Activated naive CD4-positive, alpha-beta T cell treated with anti-CD3 and anti-CD28 coated beads, Interleukin-2, amount 50 U/mL, for 72 hours (primary cell): ENCODE measurements at places on chromosomes 13 and 19. TPM values are rescaled to one million over a fixed set of nuclear protein-coding genes. Genes with fewer than 3 reads are reported as not detected.

Gene IGFL2
- not detected for total RNA-seq

DNA sequence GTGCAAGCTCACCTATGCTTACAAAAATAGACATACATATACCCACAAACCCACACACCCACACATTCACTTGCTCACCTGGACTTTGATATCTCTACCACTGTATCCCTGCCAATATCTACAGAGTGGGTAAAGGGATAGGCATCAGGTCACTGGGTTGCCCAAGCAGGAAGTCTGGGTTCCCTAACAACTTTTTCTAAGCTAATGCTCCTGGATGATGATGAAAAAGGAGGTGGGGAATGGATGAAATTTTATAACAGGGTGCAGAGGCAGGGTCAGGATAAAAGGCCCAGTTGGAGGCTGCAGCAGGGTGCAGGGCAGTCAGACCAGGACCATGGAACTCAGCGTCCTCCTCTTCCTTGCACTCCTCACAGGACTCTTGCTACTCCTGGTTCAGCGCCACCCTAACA, at the start of gene CYP2B6:
Gene CYP2B6, plus strand, starts transcription at position 311 of the 410 bp plus-strand sequence. Its CDS starts 24 bp downstream, at position 335.
- no peak for DNase-seq

Gene METTL21C
- total RNA-seq, result not detected

Gene CCDC70
- total RNA-seq, result not detected

Gene KCNRG
- 0.31 TPM for total RNA-seq

DNA sequence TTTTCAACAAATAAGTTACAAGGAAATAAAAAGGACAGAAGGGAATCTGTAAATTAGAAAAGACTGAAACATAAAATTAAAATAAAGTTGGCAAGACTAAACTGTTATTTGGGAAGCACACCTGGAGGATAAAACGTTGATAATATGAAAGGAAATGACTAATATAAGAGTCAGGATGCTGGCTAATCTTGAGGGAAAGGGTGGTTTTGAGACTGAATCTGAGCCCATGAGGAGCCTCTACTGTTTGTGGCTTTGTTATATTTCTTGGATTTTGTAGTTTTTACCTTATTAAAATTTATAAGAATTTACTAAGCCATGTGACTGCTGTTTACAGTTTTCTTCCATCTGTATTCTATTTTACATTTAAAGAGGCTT, 718.0 kb upstream of the SPRY2 start:
- DNase-seq, result no peak

Gene ZNF578
- 0.57 TPM for total RNA-seq

- peak; percentile 73 for DNase-seq
Measured at GRCh38 chr13:99425485-99426341, 75.6 kb upstream of the TM9SF2 start.

GRCh38 chr19:674282-675151, 1.7 kb upstream of the FSTL3 start:
- DNase-seq, result no peak

Gene ANKRD27
- 30.2 TPM for total RNA-seq

Gene PLA2G4C
- 35.2 TPM for total RNA-seq

Gene PSG1
- 0.64 TPM for total RNA-seq

GRCh38 chr19:54319892-54320670, 7.1 kb upstream of the LILRA5 start:
- DNase-seq, result no peak

DNA sequence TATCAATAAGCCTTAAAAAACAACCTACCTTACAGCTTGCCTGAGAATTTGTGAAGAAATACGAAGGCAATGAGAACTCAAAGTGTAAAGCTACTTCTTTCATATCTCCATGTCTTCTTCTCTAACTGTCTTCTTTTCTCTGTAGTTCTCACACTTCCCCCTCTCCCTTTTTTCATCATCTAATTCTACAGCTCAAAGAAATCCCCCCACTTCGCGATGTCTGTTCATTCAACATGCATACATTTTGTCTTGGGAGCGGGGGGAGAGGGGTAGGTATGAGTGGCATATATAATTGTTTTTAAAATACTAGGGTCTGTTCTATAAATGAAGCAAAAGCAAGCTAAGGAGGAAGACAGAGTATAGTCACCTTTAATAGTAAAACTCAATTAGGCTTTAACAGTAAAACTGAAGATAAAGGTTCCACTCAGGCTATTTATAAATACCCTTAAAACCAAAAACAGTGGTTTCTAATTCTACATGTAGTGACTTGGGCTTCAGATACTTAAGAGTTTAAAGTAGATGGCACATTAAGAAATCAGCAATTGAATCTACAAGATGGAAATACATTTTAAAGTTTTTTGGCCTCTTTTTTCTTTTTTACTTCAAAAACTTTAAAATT, 106.9 kb downstream of the KLF12 start:
- DNase-seq, result no peak

GRCh38 chr19:35488677-35489076, 1.6 kb downstream of the KRTDAP start:
- DNase-seq, result no peak

Gene HCN2
- 0.58 TPM for total RNA-seq

Gene SYCN
- total RNA-seq, result not detected

DNA sequence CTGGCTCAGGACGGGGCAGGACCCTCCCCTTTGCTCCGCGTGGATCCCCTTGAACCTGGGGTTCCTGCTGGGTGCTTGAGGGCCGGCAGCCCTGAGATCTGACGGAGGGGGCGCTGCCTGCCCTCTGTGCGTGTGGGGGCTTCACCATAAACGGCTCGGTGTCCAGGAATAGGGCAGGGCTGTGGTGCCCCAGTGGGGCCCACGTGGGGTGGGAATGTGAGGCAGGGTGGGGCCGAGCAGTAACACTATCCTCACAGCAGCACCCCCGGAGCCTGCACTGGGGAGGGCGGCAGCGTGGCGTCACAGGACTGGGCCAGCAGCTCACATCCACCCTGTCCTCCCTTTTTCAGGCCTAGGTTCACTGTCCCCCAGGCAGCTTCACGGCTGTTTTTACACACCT, 38.0 kb downstream of the GAS6 start:
- DNase-seq, result no peak

GRCh38 chr19:52786078-52786463, 520 bp downstream of the ZNF600 start:
- peak; percentile 2 for DNase-seq
